ENCODE measurements at places on chromosomes 6 and 20. TPM values are rescaled to one million over a fixed set of nuclear protein-coding genes. Genes with fewer than 3 reads are reported as not detected.

MYLK2 gene
- 0.91 TPM for polyA plus RNA-seq

DNA sequence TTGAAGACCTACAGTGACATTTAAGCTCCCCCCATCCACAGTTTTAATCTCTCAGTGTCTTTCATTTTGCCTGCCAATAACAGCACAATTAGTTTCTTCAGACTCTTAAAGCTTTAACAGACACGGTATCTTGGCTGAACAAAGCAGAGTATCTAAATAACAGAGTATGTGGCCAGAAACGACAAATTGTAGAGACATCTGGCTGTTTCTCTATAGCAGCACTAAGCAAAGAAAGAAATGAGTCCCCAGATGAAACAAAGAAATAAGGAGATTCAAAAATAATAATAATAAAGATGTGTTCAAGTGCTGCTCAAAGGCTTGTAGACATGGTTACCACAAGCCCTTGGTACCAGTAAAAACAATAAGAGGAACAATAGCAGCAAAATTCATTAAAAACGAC, 97.8 kb upstream of the HDAC2 start:
- no peak for DNase-seq

CST4 gene
- polyA plus RNA-seq: not detected

DNA sequence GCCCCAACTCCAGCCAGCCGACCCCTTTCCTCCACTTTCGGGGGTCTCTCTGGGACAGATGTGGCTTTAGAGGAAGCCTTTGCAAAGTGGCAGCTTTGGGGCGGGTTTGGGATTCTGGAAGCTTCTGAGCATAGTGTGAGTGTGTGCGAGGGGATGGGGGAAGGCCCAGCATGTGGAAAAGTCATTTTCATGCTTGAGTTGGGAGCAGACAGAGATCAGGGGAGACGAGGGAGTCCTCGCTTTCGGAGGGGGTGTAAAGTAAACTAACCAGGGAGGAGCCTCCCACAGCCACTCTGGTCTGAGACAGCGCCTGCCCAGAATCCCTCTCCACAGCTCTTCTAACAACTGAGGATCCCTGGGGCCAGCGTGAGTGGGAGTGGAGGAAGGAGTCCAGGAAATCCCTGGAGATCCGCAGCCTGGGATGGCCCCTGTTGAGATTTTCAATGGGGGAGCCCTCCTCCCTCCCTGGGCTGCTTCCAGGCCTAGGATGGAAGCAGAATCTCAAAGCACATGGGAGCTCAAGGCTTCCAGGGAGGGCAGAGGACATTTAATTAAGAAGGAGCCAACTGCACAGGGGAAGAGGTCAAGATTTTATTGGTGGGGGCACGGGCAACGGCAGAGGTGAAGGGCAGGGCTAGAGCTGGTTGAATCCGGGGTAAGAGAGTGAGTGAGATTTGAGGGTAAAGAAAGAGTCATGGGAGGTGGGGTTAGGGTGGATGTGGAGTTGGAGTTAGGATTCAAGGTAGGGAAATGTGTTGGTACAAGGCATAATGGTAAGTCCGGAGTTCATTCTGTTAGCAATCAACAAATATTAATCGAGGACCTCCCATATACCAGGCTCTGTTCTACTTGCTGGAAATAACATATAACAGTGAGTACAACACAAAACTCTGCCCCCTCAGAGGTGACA, 102.3 kb upstream of the FOXP4 start:
- DNase-seq: no peak
